ENCODE measurements at places on chromosomes 5 and 9.

- no peak for DNase-seq
Observed at GRCh38 chr5:62327138-62328053, 21.4 kb downstream of the KIF2A start.

DNA sequence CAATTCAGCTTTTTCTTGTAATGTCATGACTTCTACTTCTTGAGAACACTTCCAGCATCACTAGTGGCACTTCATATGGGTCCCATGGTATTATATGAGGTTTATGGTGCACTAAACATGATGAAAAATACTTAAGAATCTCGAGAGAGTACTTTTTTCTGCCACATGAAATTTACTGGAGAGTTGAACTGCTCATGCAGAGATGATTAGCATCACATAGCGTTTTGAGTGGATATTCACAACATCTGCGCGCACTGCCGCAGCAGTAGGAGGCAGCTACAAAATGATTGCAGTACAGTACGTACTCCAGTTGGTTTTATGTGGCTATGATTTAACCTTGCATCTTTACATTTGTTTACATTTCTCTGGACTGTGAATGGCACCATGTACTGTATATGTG, 14.7 kb downstream of the RAD1 start:
- no peak for DNase-seq

DNA sequence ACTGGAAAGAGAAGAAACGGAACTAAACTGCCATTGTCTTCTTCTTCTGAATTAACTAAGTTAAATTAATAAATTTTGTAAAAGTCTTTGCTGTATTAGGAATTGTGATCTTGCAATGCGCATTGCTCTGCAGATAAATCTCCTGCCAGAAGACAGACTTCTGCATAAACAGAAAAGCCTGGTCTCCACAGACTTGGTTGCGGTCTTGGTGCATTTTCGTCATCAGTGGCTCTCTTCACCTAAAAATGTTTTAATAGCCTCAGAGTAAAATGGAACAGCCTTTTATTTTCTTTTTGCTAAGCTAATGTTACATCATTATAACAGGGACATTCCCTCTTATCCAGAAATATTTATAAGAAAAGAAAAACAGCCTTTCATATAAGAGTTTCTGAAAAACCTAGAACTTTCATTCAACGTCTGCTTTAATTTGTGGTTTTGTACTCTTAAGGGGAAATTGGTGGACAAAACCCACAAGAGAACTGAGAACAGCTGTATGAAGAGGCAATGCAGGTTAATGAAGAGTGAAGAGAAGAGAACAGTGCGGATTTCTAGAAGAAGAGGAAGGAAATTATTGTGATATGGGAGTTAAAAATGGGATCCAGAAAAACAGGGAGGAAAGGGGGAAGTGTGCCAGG, 10.1 kb downstream of the IFNA5 start:
- no peak for DNase-seq

- DNase-seq = no peak
Observed at GRCh38 chr9:34446468-34446891, 11.9 kb downstream of the FAM219A start.

DNA sequence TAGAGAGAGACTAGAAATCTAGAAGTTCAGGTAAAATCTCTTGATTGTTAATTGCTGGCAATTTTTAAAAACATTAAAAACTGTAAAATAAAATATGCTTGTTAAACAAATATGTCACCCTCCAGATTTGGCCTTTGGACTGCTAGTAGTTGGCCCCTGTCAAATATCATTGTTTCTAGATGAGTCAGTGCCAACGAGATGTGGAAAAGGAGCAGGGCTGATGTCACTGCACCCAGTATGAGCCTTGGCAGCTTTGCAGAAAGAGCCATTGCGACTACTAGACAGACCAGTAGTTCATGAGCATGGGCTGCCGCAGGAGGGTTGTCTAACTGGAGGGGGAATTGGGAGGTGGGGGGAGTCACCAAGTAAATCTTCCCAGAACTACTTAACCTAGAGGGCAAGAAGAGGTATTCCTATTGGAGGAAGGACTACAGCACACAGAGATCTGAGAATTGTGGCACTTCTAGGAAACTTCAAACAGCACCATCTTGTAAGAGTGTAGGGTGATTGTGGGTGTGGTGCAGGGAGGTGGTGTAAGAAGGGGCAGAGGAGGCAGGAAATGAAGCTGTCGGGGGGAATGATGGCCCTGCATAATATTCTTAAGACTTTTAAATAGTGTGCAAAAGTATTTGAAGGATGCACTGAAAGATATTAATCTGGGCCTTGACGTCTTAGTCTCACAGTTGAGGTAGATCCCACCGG, 7.1 kb upstream of the DOCK2 start:
- DNase-seq = no peak

DNA sequence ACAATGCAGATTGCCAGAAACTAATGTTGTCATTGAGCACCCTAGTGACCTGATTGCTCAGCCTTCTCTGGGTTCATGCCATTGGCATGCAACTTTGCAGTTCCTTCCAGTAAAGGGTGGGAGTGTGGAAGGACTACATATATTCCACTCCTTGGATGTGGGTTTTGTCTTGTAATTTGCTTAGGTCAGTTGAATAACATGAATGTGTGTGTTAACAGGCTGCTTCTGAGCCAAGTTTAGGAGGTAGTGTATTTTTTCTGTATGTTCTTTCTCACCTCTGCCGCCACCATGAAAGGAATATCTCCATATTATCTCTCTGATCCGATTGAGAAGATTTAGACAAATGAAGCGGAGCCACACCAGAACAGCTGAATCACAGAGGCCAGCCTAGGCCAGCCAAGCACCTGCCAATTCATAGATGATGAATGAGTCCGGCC, 1929.6 kb upstream of the CDH6 start:
- no peak for DNase-seq

GRCh38 chr9:4982721-4983482, 2.2 kb upstream of the JAK2 start:
- DNase-seq = no peak

GRCh38 chr9:113682297-113682771, 193.8 kb upstream of the ZNF618 start:
- no peak for DNase-seq

- no peak for DNase-seq
Observed at GRCh38 chr9:120710110-120710981, 3.9 kb downstream of the MEGF9 start.

DNA sequence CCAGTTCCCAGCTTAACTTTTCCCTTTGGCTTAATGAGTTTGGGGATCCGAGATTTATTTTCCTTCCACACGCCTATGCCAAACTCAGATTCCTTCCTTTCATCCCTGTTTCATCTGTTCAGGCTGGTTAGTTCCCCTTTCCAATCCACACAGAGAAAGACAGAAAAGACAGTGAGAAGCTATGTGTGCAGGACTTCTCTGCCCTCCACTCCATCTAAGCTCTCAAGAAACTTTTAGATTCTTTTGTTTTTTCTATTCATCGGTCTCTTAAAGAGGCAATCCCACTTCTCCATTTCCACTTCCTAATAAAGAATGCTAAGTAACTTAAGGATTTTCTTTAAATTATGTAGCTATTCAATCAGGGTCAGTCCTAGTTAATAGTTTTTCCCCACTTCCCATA, 11.2 kb downstream of the ITGA1 start:
- DNase-seq = no peak

GRCh38 chr5:58002323-58002722, 457.6 kb downstream of the PLK2 start:
- DNase-seq = no peak

GRCh38 chr5:173825215-173825865, 62.8 kb upstream of the CPEB4 start:
- no peak for DNase-seq

DNA sequence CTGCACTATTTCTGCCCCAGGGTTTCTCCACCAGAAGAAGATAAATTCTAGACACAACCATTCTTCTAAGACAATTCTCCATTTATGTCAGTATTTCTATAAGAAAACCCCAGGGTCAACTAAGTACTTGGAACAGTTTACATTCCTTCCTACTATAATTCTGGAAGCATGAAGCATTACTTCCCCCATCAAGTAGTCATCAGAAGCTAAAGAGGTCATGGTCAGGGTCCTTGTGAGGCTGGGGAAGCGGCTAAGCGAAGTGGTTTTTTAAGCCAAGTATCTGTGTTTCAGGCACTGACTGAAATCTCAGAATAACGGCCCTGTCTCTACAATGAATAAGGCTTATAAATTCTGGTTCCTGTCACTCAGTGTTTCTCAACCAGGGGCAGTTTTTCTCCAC, 197.8 kb downstream of the GLIS3 start:
- DNase-seq = no peak

DNA sequence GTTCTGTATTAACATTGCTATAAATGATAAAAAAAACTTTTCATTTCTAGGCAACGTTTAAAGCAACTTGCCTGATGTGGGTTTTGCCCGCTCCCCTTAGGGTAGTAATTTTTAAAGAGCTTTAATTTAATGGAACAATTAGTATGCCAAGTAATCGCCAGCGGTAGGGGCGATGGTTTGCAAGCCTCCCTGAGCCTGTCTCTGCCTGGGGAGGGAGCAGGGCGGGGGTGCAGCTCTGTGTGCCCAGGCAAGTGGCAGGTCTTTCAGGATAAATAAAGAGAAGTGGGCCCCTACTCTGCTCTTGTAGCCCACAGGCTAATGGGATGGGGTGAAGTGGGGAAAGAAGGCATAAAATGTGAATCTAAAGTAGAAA, 13.8 kb upstream of the TGFBI start:
- DNase-seq = no peak

GRCh38 chr5:64526734-64527439, 21.1 kb downstream of the RGS7BP start:
- no peak for DNase-seq

DNA sequence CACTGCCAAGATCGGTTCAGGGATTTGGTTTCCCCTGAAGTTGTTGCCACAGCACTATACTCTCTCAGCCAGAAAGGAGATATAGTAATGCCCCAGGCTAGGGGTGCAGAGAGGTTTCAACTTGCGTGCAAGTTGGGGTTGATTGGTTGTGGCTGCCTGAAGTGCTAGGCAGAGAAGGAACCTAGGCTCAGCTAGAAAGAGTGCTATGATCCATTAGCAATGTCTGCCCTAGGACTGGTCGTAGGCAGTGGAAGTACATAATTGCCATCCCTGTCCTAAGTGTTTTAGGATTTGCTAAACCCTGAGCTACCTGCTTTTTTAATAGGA, 136.6 kb upstream of the SMIM23 start:
- DNase-seq = no peak

GRCh38 chr5:129124608-129125007, 30.1 kb downstream of the ISOC1 start:
- no peak for DNase-seq

- DNase-seq = no peak
Observed at GRCh38 chr5:139451176-139451575, 11.4 kb downstream of the ECSCR start.

DNA sequence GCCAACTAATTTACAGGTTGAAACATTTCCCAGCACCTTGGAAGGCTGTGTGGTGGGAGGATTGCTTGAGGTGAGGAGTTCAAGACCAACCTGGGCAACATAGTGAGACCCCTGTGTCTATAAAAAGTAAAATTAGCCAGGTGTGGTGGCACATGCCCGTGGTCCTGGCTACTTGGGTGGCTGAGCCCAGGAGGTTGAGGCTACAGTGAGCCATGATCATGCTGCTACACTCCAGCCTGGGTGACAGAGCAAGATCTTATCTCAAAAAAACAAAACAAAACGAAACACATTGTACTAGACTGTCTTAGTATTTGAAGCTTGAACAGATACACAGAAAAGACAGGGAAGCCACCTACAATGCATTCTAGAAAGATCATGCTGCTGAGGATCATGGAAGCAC, 2.8 kb upstream of the HSDL2 start:
- no peak for DNase-seq

DNA sequence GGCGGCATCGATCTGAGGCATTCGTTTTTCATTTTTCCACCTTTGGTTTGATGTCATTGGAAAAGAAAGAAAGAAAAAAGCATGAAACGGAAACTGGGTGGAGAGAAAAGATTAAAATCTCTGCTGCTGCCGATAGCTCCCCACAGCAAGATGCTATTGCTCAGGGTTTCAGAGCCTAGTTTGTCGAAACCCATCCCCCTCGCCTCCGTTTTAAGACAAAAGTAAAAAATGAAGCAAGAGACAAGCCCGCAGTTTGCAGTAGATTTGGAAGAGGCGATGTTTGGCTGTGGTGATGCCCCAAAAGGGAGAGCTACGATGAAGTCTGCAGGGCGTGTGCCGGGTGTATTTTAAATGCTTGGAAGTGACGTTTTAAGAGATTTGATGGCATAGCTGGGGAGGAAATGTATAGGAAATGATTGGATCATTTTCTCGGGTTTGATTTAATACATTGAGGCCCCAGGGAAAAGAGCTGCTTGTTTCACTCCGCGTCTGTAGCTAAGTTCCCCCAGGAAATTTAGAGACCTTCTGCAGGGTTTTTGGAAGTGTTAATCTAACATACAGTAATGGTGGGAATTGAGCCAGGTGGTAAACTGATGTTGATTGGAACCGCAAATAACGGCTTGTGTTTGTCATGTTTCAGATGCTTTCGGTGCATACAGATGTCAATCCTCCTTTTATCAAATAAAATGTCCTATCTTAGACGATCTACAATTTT, 909 bp downstream of the NDFIP1 start:
- no peak for DNase-seq

DNA sequence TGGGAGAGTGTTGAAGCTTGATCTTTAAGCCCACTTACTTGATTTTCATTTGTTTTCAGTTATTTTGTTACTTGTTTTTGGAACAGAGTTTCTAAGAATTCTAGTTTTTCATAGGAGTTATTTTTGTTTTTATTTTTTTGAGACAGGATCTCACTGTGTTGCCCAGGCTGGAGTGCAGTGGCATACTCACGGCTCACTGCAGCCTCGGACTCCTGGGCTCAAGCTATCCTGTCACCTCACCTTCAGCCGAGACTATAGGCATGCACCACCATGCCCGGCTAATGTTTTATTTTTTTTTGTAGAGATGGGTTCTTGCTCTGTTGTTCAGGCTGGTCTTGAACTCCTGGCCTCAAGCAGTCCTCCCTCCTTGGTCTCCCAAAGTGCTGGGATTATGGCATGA, 6.3 kb downstream of the ERBIN start:
- no peak for DNase-seq

GRCh38 chr9:96048956-96049831, 173.7 kb downstream of the ERCC6L2 start:
- DNase-seq = no peak

- no peak for DNase-seq
Observed at GRCh38 chr5:157959370-157959769, 100.4 kb upstream of the CLINT1 start.

GRCh38 chr5:145978708-145979107, 42.3 kb downstream of the SH3RF2 start:
- no peak for DNase-seq

GRCh38 chr5:78511121-78511906, 137.3 kb downstream of the LHFPL2 start:
- DNase-seq = no peak

GRCh38 chr5:38347896-38348295, 89.5 kb downstream of the EGFLAM start:
- DNase-seq = no peak

DNA sequence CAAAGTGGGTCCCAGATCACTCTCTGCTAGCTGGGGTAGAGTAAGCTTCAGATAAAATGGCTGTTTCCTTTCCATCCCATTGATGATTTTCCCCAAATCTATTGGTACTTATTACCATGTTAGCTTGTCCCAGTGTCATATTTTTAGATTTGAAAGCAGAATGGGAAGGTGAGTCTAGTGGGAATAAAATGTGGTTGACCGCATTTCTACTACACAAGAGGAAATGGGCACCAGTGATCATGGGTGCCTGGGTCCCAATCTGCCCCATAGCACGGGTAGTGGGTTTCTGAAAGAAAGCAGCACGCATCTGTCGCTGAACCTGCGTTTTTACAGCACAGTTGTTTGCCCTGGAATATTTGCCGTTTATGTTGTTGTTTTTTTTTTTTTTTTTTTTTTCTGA, 20.1 kb downstream of the DAPK1 start:
- no peak for DNase-seq

Measured in stimulated activated CD4-positive, alpha-beta T cell treated with anti-CD3 and anti-CD28 coated beads, Interleukin-1b, Interleukin-23, amount 100 ng/mL, for 1 hour (primary cell).